ENCODE measurements at places on chromosomes 5 and 9.

GRCh38 chr5:27129926-27130325 lies 91.5 kb upstream of the CDH9 start:
- no peak for DNase-seq

GRCh38 chr5:164742025-164742424 lies 1236.6 kb downstream of the MAT2B start:
- no peak for DNase-seq

- no peak for DNase-seq
These were observed 126.8 kb downstream of the NXNL2 start for GRCh38 chr9:88661759-88662158.

GRCh38 chr5:14505310-14506139 lies 76.1 kb upstream of the OTULINL start:
- DNase-seq: no peak
